ENCODE measurements at places on chromosomes 1 and 21.
A peak's percentile ranks its signal among the peaks of the same experiment; 100 is the strongest.

- H3K27ac ChIP-seq = no peak overlapping the region
- no peaks in the 10 kb centered on the region for H3K4me1 ChIP-seq
- no peak for DNase-seq
Observed at GRCh38 chr1:167297222-167298214, 76.8 kb downstream of the POU2F1 start.

DNA sequence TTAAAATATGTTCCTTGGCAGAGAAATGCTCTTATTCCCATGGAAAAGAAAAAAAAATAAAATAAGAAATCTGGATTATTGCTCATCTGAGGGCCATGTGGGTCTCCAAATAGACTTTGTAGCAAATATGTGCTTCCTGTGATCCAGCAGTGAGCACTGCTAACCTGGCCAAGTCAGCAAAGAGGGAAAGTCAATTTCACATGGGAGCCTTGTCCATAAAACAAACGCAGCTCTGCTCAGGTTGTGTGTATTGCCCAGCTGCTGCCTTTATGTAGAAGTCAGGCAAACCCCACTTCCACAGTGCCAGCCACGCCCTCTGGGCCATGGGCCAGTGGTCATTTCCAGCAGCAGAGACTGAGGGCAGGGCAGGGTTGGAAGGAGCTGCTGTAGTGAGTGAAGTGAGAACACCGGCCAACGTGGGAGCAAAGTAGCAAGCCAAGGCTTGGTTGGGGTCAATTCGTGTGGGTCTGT lies 174.3 kb downstream of the LYPLAL1 start:
- no peaks in the 10 kb centered on the region for H3K4me1 ChIP-seq
- H3K36me3 ChIP-seq = no peaks in the 10 kb centered on the region
- no peak for DNase-seq
- H3K27me3 ChIP-seq = no peaks in the 10 kb centered on the region

GRCh38 chr1:162029157-162029556 lies 5.5 kb upstream of the OLFML2B start:
- peaks cover 9% of the 10 kb centered on the region for H3K27me3 ChIP-seq
- no peaks in the 10 kb centered on the region for H3K36me3 ChIP-seq
- DNase-seq = no peak
- H3K27ac ChIP-seq = no peak overlapping the region
- peaks cover 5% of the 10 kb centered on the region for H3K4me1 ChIP-seq
- no peak overlapping the region for H3K4me3 ChIP-seq

DNA sequence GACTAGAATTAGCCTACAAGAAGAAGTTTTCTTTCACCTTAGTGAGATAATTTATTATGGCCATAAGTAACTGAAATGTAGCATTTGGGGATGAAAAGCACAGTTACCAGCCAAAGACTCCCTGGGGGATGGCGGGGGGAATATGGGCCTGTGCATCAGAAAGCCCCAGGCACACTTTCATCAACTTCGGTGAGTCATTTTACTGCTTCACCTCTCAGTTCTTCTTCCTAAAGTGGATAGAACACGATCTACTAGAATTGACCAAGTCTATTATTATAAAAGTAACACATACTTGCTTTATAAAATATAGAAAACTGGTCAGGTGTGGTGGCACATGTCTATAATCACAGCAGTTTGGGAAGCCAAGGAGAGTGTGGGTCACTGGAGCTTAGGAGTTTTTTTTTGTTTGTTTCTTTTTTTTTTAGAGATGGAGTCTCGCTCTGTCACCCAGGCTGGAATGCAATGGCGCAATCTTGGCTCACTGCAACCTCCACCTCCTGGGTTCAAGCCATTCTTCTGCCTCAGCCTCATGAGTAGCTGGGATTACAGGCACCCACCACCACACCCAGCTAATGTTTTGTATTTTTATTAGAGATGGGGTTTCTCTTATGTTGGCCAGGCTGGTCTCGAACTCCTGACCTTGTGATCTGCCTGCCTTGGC lies 141.8 kb downstream of the ZZZ3 start:
- H3K36me3 ChIP-seq = no peaks in the 10 kb centered on the region
- H3K27me3 ChIP-seq = no peaks in the 10 kb centered on the region
- H3K4me1 ChIP-seq = no peaks in the 10 kb centered on the region
- H3K27ac ChIP-seq = no peak overlapping the region
- no peak overlapping the region for H3K4me3 ChIP-seq
- DNase-seq = no peak

GRCh38 chr1:223077247-223077833 lies 65.7 kb downstream of the TLR5 start:
- peaks cover 6% of the 10 kb centered on the region for H3K4me1 ChIP-seq
- H3K4me3 ChIP-seq = no peak overlapping the region
- H3K36me3 ChIP-seq = no peaks in the 10 kb centered on the region
- no peak overlapping the region for H3K27ac ChIP-seq
- H3K27me3 ChIP-seq = no peaks in the 10 kb centered on the region

DNA sequence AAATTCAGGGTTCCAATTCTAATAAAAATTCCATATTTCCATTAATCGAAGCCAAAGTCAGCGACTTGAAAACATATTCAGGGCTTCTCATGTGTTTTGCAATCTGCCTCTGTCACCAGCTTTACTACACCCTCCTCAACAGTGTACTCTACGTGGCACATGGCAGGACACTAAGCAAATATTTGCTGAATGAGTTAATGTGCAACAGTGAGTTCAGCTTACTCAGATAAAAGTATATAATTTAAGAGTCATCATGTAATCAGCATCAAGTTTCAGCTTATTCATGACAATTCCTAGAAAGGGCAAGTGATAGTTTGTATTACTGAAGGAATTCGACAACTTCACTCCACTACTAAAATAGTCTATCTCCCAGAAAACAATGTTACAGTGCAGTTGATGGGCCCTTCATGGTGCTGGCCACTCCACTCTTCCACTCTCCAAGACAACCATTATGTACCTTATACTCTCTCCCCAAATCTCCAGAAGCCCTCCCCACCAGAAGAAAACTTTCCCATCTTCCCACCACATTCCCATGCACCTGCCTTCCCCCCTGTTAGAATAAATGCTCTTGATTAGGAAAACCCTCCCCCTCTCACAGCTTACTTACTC lies 97.3 kb downstream of the TTLL7 start:
- DNase-seq = no peak
- no peaks in the 10 kb centered on the region for H3K27me3 ChIP-seq
- no peaks in the 10 kb centered on the region for H3K4me1 ChIP-seq
- H3K4me3 ChIP-seq = no peak overlapping the region
- no peak overlapping the region for H3K27ac ChIP-seq

GRCh38 chr1:12499539-12500240 lies 118.3 kb downstream of the DHRS3 start:
- no peak for DNase-seq
- peaks cover 5% of the 10 kb centered on the region for H3K4me1 ChIP-seq
- no peaks in the 10 kb centered on the region for H3K27me3 ChIP-seq
- H3K27ac ChIP-seq = no peak overlapping the region
- H3K4me3 ChIP-seq = no peak overlapping the region
- peaks cover 46% of the 10 kb centered on the region for H3K36me3 ChIP-seq

GRCh38 chr1:202023001-202023433 lies 12.6 kb downstream of the ELF3 start:
- no peak overlapping the region for H3K4me3 ChIP-seq
- DNase-seq = no peak
- no peaks in the 10 kb centered on the region for H3K27me3 ChIP-seq
- H3K36me3 ChIP-seq = no peaks in the 10 kb centered on the region
- H3K27ac ChIP-seq = no peak overlapping the region
- no peaks in the 10 kb centered on the region for H3K4me1 ChIP-seq

DNA sequence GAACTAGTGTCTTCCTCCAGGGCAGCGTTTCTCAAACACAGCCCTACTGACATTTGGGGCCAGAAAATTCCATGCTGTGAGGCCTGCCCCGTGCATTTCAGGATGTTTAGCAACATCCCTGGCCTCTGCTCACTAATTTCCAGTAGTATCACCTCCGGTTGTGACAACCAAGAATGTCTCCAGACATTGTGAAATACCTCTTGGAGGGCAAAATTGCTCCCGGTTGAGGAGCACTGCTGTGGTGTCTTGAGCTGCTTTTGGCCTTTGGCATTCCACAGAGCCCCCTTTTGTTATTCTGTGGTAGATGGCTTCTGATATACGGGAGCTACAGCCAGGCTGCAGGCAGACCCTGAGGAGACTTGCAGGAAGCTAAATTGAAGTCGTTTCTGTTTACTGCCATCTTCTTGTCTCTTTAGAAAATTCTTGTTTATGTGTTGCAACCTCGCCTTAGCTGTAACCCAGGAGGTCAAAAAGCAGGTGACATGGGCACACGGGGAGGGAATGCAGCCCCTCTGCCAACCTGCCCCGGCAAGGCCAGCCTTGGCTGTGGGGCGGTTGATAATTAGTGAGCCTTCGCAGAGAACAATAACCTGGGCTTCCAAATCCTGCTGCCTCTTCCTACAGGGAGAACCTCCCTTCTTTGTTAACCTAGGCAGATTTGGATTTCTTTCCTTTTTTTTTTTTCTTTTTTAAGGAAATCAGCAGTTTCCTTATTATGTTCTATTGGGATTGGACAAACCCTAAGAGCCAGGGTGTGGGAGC lies 74.7 kb upstream of the AKT3 start:
- peaks cover 4% of the 10 kb centered on the region for H3K27me3 ChIP-seq
- H3K27ac ChIP-seq = no peak overlapping the region
- H3K36me3 ChIP-seq = no peaks in the 10 kb centered on the region
- H3K4me1 ChIP-seq = no peaks in the 10 kb centered on the region
- H3K4me3 ChIP-seq = no peak overlapping the region
- DNase-seq = no peak

GRCh38 chr1:45862008-45862407 lies 58.6 kb downstream of the MAST2 start:
- H3K4me3 ChIP-seq = no peak overlapping the region
- no peaks in the 10 kb centered on the region for H3K36me3 ChIP-seq
- no peak overlapping the region for H3K27ac ChIP-seq
- H3K4me1 ChIP-seq = no peaks in the 10 kb centered on the region
- DNase-seq = no peak
- no peaks in the 10 kb centered on the region for H3K27me3 ChIP-seq

DNA sequence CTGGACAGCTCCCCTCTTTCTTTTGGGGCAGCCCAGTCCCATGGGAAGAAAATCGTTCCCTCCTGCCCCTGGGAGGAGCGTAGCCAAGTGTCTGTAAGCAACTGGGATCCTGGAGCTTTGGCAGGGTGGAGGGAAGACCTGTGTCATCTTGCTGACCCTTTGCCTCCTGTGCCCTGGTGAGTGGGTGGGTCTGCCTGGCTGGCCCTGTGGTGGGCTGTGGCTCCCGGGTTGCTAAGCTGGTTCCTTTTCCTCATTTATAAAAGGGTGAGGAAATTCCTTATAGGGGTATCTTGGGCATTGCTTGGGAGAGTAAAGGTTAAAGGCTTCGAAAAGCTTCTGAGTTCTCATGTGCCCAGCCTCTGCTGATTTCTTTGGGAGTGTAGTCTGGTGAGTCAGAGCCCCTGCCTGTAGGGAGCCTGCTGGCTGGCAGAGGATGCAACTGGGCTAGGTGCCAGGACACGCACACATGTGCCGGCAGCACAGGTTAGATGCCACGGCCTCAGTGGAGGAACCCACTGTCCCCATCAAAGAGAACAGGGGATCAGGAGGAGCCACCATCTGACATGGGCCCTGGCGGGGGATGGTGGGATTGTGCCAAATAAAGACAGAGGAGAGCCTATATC lies 85.2 kb downstream of the ARHGEF10L start:
- H3K27ac ChIP-seq = no peak overlapping the region
- no peaks in the 10 kb centered on the region for H3K36me3 ChIP-seq
- peaks cover 4% of the 10 kb centered on the region for H3K4me1 ChIP-seq
- no peaks in the 10 kb centered on the region for H3K27me3 ChIP-seq

- DNase-seq = no peak
- H3K4me3 ChIP-seq = no peak overlapping the region
- no peak overlapping the region for H3K27ac ChIP-seq
- no peaks in the 10 kb centered on the region for H3K4me1 ChIP-seq
Observed at GRCh38 chr1:111157431-111157830, 17.4 kb downstream of the CEPT1 start.

- H3K27ac ChIP-seq = no peak overlapping the region
- H3K4me1 ChIP-seq = peaks cover 69% of the 10 kb centered on the region
- no peak for DNase-seq
- H3K36me3 ChIP-seq = peaks cover 74% of the 10 kb centered on the region
Observed at GRCh38 chr1:8410791-8411190, 92.9 kb downstream of the SLC45A1 start.

DNA sequence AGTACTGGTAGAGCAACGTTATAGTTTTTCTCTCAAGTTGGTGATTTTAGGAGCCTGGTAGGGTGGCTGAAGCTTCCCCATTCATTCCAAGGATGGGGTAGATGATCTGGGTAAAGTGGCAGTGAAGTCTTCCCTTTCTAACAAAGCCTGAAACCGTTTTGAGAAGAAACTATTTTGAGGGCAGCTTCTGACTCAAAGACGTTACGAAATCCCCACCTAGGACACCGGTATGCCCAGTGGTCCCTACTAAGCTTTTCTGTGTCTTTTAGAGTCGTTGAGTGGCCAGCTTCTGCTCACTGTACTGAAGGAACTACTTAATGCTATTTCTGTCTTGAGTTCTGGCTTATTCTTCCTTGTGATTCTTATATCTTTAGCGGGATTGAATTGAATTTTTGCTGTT lies 1.4 kb downstream of the WDTC1 start:
- peak overlapping the region; percentile 73 for H3K27ac ChIP-seq
- DNase-seq = no peak
- H3K27me3 ChIP-seq = no peaks in the 10 kb centered on the region
- peak overlapping the region; percentile 62 for H3K4me3 ChIP-seq
- H3K4me1 ChIP-seq = peaks cover 29% of the 10 kb centered on the region
- no peaks in the 10 kb centered on the region for H3K36me3 ChIP-seq

GRCh38 chr1:106688446-106688845 lies 368.0 kb upstream of the PRMT6 start:
- no peak for DNase-seq
- no peak overlapping the region for H3K27ac ChIP-seq
- H3K4me1 ChIP-seq = no peaks in the 10 kb centered on the region

- H3K36me3 ChIP-seq = no peaks in the 10 kb centered on the region
- H3K27me3 ChIP-seq = peaks cover 59% of the 10 kb centered on the region
- H3K4me3 ChIP-seq = peak overlapping the region; percentile 70
- no peak for DNase-seq
Observed at GRCh38 chr1:228647523-228648444, 87.5 kb upstream of the RHOU start.

- no peaks in the 10 kb centered on the region for H3K4me1 ChIP-seq
- DNase-seq = no peak
- no peaks in the 10 kb centered on the region for H3K36me3 ChIP-seq
- no peak overlapping the region for H3K27ac ChIP-seq
Observed at GRCh38 chr1:201937624-201938213, 8.6 kb downstream of the LMOD1 start.

Data from CD4-positive, alpha-beta T cell (primary cell).